ENCODE measurements at places on chromosomes 13 and 19.

DNA sequence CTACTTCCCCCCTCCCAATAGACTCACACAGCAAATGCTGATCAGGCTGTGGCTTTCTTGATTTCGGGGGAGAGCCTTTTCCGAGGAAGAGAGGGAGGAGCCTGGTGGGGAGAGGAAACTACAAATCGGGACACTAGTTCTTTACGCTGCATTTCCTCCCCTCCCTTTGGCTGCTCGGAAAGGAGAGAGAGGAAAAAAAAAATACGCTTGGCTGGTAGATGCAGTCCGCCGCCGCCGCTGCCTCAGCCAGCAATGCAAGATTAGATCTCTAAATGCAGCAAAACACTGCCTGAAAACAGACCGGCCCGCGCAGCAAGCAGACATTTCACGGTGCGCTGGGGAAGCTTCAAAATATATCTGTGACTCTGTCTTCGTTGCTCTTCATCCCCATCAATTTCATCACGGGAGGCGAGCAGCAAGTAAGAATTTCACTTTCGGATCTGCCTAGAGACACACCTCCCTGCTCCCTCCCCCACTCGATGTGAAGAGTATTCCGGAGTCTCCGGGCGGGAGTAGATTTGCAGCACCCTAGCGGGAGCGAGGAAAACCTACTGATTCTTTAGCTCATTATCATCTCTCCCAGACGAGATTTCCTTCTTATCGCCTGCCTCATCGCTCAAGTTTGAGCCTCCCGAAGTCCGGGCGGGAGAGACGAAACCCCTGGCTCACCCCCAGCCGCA is at the start of gene PCDH17:
PCDH17 (plus strand) TSS at position 149 of the 680 bp plus-strand sequence. CDS start 803 bp downstream, outside the sequence.
- no peak for DNase-seq

DNA sequence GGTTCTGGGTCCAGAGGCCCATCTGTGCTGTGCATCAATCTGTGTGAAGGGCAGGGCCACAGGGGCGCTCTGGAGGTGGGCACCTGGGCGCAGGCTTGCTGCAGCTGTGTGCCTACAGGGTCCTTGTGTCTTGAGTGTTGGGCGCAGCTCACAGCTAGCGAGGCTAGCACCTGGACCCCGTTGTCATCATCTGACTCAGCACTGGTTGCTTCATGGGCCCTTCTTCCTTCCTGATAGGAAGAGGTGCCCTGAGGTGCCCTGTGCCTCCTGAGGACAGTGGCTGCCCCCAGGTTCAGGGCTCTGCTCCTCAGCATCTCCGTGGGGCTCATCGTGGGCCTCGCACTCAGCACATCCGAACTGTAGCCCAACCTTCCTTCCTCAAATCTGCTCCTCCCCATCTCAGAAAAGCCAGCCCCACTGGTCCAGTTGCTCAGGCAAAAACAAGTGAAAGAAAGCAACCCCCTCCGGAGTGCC is 54.8 kb downstream of the GATAD2A start:
- DNase-seq = no peak

DNA sequence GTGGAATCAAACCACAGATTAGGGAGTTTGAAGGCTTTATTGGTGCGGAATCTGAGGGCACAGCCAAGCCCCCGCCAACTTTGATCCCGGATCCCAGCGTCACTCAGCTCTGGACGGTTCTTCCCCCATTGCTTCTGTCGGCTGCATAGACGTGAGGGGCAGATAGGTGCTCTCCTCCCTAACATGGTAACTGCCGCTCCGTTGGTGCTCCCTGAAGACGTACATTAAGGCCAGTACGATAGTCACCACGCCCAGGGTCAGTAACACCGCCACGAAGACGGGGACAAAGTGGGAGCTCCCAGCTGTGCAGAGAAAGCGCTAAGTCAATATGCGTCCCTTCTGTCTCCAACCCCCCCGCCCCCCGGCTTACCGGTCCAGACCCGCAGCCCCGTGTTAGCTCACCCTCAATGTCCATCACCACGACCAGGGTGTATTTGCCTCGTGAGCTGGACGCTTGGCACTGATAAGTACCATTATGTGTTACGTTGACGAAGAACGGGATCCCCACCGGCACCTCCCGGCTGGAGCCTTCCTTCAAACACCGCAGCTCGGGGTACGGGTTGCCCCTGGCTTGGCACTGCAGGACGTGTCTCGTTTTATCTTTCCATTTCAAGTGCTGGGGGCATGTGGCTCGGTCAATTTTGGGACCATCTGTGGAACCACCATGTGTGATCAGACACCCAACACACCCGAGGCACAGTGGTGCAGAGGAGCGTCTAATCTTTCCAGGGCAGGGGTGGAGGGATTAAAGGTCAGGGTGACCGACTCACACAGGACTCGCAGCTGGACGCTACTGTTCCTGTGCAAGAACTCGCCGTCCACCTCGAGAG is 644 bp upstream of the RAVER1 start:
- no peak for DNase-seq

DNA sequence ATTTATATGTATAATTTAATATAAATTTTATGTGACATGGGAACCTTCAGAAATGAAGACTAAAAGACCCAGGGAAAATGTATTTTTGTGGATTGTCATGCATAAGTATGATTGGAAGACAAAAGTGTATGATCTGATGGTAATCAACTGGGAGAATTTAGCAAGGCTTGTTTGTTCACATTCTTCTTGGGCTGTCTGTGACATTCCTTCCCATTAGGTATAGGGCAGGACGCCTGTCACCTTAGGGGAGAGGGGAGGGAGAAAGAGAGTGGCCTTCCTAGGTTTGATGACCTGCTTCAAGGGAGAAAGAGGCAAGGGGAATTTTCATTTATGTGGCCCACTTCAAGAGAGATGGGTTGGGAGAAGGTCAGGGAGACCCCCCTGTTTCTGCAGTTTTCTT is 22.4 kb downstream of the PIBF1 start:
- no peak for DNase-seq

DNA sequence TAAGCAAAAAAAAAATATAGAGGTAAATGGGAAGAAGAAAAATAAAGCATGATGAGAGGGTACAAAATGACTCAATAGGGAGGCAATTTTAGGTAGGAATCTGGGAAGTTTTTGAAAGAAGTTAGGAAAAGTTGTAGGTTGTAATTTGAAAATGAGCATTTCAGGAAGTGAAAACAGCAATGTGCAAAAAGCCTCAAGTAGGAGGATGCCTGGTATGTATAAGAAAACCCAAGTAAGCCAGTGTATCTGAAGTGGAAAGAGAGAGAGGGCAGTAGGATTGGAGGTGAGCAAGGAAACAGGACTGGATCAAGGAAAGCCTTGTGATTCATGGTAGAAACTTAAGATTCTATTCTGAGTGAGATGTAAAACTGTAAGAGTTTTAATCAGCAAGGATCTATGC is 121.6 kb upstream of the SPRY2 start:
- no peak for DNase-seq

- no peak for DNase-seq
These were observed 268.5 kb downstream of the B3GLCT start for GRCh38 chr13:31468114-31468902.

DNA sequence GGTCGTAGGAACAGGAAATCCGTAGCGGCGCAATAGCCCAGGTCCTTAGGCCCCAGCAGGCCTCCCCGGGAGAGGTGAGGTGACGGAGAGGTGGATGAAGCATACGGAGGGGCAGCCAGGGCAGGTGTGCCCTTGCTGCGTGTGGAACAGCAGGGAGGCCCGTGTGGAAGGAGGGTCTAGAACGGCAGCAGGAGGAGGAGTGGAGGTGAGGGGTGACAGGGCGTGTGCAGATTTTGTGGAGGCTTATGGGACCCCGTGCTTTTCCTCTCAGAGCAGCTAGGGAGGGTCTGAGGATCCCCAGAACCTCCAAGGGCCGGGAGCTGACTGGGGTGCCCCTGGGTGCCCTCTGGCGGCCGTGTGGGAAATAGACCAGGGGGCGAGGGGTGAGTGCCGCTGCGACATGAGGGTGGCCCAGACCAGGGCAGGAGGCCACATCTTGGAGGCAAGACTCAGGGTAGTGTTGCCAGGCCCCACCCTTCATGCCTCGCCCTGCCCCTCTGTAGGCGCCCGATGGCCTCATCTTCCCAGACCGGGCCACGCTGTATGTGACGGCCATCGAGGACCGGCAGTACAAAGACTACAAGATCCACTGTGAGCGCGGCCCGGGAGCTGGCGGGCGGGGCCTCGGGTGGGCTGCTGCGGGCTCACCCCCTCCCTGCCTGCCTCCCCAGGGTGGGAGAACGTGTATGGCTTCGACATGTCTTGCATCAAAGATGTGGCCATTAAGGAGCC is 5.0 kb upstream of the ADM5 start:
- no peak for DNase-seq

- no peak for DNase-seq
These were observed 7.7 kb downstream of the TECR start for GRCh38 chr19:14536926-14537692.

DNA sequence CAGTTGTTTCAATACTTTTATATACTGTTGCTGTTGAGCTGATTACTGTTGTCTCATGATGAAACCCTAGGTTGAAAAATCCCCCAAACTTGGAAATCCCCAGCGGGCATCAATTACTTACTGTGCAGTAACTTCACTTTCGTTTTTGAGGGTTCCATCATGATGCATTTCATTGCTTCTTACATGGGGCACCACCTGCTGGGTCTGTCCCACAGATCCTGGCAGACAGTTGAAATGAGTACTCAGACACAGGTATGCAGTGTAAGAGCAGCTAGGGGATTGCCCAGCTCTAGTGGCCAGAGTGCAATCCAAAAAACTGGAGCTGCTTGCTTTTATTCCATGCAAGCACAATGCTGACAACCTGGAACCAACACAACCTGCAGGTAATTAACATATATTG is 132.5 kb upstream of the ZNF91 start:
- DNase-seq = no peak

- DNase-seq = no peak
These were observed 2.8 kb downstream of the SACS start for GRCh38 chr13:23430664-23431063.

- DNase-seq = no peak
These were observed 3.5 kb downstream of the TMEM150B start for GRCh38 chr19:55321466-55322137.

GRCh38 chr19:1214862-1215731 is 9.5 kb downstream of the STK11 start:
- DNase-seq = no peak

- DNase-seq = no peak
These were observed 1586.0 kb upstream of the PRR20A start for GRCh38 chr13:55554741-55555140.

GRCh38 chr13:103273825-103274224 is 207.6 kb upstream of the SLC10A2 start:
- no peak for DNase-seq

- no peak for DNase-seq
These were observed 19.9 kb upstream of the FBXO27 start for GRCh38 chr19:39052243-39052746.

- DNase-seq = no peak
These were observed 22.6 kb downstream of the KLF5 start for GRCh38 chr13:73081256-73081915.

DNA sequence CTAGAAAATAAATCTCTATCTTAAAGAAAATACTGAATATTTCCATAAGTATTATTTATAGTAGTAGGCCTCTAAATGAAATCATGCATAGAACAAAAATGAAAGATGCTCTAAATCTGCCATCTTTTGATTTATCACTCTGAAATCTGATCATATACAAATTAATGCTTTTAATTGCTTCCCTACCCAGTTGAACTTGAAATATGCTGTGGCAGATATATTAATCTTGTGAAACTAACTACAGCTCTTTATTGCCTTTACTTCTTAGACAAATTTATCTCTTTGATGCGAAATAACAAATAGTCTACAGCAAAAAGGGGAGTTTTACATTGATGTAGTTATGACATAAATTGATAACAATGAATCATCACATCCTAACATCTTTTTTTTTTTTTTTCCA is 510.7 kb upstream of the SLITRK6 start:
- DNase-seq = no peak

GRCh38 chr19:1587872-1588271 is 4.8 kb downstream of the MBD3 start:
- no peak for DNase-seq

- no peak for DNase-seq
These were observed 80.3 kb downstream of the PAN3 start for GRCh38 chr13:28218679-28219078.

- DNase-seq = no peak
These were observed 477.1 kb upstream of the SGCG start for GRCh38 chr13:22703601-22704209.

- no peak for DNase-seq
These were observed 14.3 kb downstream of the VSTM2B start for GRCh38 chr19:29540114-29540513.

DNA sequence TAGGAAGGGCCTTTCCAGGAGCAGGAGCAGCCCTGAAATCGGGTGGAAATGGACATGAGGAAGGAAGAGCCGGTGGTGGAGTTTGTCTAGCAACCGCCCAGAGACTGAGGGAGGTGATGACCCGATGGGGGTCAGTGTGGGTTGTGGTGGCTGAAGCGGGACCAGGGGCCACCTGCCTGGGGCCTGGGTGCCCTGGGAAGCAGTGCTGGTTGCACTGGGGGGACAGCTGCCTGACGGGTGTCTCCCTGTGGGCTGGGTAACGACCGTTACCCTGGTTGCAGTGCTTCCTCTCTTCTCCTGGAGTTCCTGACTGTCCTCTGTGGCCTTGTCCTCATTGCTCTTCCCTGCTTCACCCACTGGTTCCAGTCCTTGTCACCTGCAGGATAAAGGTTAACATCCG is 13.0 kb downstream of the ZNF536 start:
- no peak for DNase-seq

GRCh38 chr13:110499621-110500281 is 61.8 kb downstream of the RAB20 start:
- DNase-seq = peak; percentile 51

DNA sequence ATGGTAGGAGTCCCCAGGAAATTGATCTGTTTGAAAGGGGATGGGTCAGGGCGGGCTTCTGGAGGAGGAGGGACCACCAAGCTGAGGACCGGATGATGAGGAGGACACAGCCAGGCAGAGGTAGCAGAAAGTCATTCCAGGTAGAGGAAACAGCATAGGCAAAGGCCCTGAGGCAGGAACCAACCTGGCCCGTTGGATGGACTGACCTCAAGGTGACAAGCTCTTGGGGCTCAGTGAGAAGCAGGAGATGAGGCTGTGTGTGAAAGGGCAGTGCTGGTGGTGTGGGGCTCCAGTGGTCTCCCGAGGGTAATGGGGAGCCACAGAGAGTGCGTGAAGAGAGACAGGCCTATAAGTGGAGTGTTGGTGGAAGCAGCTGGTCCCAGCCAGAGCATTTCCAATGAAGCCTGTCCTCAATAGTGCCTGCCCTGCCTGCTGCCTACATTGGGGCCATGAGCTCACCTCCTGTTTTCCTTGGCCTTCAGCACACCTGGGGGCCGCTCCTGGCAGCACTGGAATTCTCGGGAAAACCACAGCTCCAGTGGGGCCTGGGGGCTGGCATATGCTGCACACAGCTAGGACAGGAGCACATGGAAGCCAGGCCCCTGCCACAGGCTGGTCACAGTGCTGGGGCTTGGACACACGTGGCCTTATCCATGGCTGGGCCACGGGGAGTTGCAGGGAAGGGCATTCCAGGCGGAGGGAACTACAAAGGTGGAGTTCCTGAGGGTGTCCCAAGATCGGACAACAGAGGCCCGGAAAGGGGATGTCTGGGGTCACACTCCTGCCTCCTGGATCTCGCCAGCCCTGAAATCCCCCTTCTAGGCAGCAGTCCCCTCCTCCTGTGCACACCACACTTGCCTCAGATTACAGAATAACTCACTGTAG is 2.3 kb upstream of the COMP start:
- no peak for DNase-seq

- DNase-seq = no peak
These were observed 419.7 kb downstream of the KLF12 start for GRCh38 chr13:73714522-73714921.
